ENCODE measurements at places on chromosomes 6 and 20. TPM values are rescaled to one million over a fixed set of nuclear protein-coding genes. Genes with fewer than 3 reads are reported as not detected.

GRCh38 chr6:86937219-86938079 is at the start of gene HTR1E:
TSS of gene HTR1E (plus strand) at chr6:86937528. CDS start at chr6:87015335, 77,807 bp downstream.
- no peak within 1 kb of the TSS for H3K27ac ChIP-seq
- peak; percentile 48 for DNase-seq
- no peaks in the 10 kb centered on the region for H3K36me3 ChIP-seq
- H3K4me1 ChIP-seq: no peaks in the 10 kb centered on the region
- peak within 1 kb of the TSS; percentile 44 for H3K4me3 ChIP-seq

The SLC22A16 gene
- not detected for total RNA-seq

- H3K36me3 ChIP-seq: no peaks in the 10 kb centered on the region
- no peak overlapping the region for H3K4me3 ChIP-seq
- H3K27ac ChIP-seq: no peak overlapping the region
- no peaks in the 10 kb centered on the region for H3K4me1 ChIP-seq
Measured at GRCh38 chr6:34331371-34332050, 61.0 kb downstream of the NUDT3 start.

DNA sequence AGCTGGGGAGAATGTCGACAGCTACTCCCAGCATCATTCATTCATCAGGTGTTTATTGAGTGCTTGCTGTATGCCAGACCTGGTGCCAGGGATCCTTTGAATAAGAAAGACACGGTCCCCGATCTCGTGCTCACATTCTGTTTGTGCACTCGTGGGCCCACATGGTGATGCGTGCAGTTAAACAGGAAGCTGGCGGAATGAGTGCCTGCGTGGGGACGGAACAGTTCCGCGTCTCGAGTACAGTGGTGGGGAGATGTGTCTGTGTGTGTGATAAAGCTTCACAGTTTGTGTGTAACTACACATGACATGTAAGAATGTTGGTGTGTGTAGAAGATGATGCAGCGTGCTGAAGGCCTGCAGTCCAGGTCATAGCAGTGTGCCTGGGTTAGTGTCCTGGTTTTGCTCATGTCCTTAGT is 6.5 kb downstream of the RBM38 start:
- H3K4me3 ChIP-seq: no peak overlapping the region
- H3K27ac ChIP-seq: no peak overlapping the region
- DNase-seq: no peak
- peaks cover 11% of the 10 kb centered on the region for H3K4me1 ChIP-seq

The CDH22 gene
- not detected for total RNA-seq

The OR2H2 gene
- total RNA-seq: not detected

The TGM3 gene
- not detected for total RNA-seq

Data from GM23248 (cell line).